ENCODE measurements at places on chromosomes 12 and 14.

DNA sequence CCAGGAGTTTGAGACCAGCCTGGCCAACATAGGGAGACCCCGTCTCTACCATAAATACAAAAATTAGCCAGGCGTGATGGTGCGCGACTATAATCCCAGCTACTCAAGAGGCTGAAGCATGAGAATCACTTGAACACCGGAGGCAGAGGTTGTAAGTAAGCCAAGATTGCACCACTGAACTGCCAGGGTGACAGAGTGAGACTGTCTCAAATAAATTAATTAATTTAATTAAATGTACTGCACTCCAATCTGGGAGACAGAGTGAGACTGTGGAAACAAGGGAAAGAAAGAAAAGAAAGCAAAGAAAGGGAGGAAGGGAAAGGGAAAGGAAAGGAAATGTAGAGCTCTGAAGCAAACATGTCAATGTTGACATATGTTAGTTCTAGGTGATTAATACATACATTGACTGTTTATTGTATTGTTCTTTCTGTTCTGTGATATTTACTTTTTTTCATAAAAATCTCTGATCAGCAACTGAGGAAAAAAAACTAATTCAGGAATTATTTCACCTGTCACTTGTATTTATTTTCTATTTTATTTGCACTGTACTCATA is 99.6 kb downstream of the DENND5B start:
- no peak for DNase-seq

DNA sequence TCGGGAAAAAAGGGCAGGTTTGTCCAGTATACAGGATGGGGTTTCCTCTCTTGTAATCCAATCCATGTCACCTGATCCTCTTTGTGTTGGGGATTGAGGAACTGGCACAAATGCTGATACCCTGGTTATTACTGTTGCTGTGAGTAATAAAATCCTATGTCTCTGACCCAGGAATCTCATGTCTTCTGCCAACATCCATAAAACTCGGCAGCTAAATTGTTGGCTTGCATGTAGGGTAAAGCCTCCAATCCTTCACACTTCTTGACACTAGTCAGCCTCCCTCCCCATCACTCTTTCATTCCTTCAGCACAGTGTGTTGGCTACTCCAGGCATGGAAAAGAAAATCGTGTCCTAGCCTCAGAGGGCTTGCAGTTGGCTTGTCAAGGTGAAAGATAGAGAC is 9.2 kb upstream of the NOS1 start:
- no peak for DNase-seq

DNA sequence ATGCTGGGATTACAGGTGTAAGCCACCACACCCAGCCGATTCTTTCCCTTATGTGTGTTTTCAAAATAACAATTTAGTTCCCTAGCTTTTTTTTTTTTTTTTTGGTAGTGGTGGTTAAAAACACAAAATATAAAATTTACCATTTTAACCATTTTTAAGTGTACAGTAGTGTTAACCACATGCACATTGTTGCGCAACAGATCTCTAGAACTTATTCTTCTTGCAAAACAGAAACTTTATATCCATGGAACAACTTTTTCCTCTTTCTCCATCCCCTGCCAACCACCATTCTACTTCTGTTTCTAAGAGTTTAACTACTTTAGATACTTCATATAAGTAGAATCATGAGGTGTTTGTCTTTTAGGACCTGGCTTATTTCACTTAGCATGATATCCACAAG is 1.1 kb upstream of the NDUFA12 start:
- DNase-seq: no peak

GRCh38 chr14:62301911-62302310 is 539.7 kb downstream of the SNAPC1 start:
- no peak for DNase-seq

DNA sequence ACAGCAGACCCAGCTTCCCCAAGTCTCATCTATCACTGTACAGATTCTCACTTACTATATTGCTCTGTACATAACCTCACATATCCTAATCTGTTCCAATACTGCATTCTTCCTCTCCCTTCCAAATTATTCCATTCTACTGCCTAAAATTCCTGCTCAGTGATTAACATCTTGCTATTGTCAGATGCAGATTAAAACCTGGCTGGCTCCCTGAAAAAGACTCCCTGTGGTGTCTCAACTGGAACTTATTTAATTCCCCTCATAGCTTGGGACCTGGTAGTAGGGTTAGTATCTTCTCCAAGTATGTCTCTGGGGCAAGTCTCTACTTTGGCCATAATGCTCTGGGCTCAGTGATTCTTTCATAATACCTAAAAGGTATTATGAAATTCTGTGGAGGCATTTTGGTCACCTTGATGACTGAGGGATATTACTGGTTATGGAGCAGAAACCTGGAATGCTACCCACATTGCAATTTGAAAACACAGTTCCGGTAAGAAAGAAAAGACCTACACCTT is 55.8 kb downstream of the PAWR start:
- no peak for DNase-seq

DNA sequence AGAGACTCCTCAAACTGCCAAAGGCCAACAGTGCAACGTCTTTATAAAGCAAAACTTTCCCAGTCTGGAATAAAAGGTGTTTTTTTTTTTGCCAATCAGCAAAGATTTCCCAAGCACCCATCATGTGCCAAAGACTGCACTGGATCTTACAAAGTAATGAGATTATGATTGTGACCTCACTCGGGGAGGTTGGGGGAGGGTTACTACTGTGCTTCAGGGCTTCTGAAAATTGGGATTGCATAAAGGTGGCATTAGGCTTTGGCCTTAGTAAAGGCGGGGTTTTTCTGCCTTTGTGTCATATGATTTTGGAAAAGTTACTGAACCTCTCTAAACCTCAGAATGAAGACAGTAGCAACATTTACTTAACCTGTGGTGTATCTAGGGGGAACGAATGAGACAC is 233.8 kb downstream of the DACT1 start:
- no peak for DNase-seq

DNA sequence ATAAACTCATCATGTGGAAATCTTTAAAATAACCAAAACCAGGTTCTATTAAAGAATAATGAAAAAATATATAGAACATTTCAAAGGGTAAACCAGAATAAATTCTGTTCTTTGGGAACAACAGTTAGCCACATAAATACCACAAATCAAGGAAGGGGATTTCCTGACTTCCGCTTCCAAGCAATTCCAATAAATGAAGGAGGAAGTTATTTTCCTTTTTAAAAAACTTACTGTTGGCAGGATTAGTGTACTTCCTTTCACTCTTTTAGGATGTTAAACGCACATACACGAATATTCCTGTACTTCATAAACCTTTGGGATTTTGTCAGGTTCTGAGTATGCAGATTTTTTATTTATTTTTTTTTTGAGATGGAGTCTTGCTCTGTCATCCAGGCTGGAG is 13.7 kb upstream of the LIMA1 start:
- no peak for DNase-seq

DNA sequence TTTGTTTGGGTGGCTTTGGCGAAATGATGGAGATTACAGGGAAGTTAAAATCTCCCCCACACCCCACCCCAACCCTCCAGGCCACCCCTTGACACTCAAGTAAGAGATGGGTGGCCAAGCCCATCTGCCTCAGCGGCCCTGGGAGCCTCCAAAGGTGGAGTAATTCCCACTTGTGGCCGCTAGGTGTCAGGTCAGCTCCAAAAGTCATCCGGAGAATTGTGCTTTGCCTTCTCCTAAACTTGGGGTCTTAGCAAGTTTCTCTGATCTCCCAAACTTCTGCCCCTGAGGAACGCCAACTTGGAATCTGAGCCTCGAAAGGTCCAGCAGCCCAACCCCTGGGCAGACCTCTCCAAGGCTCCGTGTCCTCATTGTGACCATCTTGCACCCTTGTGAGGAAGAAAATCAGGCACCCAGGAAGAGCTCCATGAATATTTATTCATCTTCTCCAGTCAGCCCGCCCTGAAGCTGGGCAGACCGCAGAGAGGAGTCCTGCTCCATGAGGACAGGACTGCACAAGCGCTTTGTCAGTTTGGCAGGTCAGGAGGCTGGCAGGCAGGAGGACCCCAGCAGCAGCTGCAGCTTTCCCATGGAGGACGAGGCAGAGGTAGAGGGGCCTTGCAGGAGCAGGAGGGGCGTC is 46.7 kb downstream of the LRRC74A start:
- no peak for DNase-seq

- DNase-seq: no peak
Measured at GRCh38 chr12:110940933-110941332, 20.6 kb upstream of the MYL2 start.

DNA sequence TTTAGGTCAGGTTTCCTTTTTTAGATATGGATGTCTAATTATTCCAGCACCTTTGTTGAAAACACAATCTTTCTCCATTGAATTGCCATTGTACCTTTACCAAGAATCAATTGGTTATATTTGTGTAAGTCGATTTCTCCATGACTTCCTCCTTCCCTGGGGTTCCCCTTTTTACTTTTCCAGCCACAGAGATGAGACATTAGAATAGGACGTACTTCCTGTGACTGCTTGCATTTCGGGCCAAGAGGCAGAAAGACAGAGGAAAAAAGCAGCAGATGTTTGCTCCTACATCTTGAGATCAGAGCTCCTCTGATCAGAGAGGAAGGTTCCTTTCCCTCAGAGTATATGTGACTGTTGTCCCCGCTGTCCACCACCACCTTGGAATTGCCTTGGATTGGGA is 453.7 kb upstream of the RGS6 start:
- DNase-seq: no peak

DNA sequence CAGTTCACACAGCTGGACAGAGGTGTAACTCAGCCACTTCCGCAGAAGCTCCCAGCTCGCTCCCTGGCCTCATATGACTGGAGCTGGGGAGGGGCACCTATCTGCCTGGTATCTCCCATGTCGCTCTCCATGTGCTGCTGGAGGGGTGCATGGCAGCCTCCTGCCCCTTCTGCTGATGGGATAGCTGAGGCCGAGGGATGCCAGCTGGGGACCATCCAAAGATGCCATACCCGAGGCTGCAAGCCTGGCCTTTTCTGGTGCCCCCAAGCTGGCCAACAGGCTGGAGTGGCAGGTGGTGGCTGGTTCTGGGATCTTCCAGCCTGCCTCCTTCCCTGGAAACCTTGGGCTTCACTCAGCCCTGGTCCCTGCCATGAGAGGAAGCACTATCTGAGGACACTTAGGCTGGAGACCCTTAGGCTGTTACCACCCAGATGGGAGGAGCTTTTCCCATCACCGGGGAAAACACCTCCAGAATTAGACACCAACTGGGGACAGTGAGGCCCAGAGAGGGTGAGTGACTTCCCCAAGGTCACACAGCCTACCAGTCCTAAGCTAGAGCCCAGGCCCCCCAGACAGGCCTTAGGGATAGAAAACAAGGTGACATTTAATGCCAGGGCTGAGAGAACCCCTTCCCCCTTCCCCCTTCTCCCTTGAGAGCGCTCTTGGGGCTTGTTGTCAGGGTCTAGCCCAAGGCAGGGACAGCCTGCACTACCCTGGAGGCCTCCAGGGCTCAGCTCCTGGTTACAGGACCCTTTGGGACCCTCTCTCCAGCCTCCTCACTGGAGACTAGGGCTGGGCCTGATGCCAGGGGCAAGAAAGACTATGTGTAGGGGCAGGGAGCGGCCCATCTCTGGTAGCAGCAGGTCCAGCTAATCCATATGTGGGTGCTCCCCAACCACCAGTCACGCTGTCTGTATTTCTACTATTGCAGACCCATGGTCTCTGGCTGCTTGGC is 7.1 kb downstream of the DTX1 start:
- no peak for DNase-seq

- DNase-seq: no peak
Measured at GRCh38 chr12:48651681-48652080, 30.4 kb downstream of the KANSL2 start.

GRCh38 chr12:94244165-94245133 is 96.1 kb downstream of the PLXNC1 start:
- DNase-seq: no peak

DNA sequence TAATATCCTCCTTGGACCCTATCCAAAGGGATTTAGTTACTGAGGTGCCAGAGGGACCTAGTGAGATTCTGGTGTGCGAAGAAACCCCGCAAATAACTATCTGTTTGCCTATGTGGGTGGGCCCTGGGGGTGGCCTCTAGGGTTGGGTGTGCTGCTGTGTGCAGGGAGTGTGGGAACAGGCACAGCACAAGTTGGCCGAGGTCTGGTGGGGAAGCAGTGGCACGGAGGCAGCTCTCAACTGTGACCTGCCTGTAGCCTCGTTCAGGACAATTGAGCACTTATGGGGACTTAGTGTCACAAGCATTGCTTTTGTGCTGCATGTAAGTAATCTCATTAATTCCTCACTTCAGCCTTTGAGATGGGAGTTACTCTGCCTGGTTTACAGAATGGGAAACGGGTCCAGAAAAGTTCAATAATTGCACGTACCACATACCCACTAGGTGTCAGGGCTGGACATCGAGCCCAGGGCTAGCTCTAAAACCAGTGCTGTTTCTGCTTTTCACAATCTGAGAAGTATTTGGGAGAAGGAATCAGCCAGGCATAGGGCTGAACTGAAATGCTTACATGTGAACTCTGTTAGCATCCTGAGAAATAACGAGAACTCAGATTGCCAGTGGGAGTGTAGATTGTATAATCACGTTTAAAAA is 58.8 kb downstream of the TECPR2 start:
- DNase-seq: no peak

- DNase-seq: no peak
Measured at GRCh38 chr14:35336494-35337268, 44.5 kb downstream of the PSMA6 start.

DNA sequence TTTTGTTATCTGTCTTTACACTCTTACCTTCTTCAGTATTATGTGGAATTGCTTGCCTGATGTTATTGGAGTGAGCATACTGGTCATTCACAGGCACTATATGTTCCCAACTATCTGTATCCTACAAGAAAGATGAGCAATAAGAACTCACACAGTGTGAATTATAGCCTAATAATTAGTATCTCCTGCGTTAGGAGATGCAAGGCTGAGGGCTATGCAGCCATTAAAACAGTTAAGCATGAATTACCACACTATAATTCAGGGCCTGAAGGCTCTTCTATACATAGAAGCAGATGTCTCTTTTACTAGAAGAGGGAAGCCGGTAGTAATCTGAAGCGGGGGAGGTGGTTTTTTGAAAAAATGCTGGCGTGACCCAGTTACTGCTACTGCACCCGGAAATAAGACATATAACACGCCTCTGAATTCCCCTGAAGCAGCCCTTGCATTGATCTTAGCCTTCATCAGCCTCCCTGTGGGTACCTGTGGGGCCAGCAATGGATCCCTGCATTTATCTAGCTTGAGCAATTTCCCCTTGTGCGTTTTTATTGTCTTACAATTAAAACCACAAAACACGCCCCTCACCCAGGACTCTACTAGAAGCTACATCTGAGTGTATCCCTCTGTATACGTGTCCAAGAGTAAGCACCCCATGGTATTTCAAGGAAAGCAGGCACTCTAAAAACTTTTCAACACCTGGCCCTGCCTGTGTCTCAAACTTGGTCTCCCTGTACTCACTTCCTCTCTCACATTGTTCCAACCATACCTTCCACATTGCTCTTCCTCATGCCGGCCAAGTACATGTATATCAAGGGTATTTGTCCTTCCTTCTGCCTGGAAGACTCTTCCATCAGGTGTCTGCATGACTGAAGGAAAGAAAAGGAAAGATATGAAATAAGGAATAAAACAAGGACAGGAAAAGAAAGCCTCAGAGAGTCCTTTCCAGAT is 210.9 kb upstream of the ARID2 start:
- no peak for DNase-seq

Measured in NCI-H1436 treated with DMSO at 0.1 percent for 48 hours (cell line).